Naive B cell (primary cell): ENCODE measurements at places on chromosomes 4 and X. TPM values are rescaled to one million over a fixed set of nuclear protein-coding genes. Genes with fewer than 3 reads are reported as not detected.

Gene LEF1
- 10.0 TPM for polyA plus RNA-seq

Gene DSPP
- not detected for polyA plus RNA-seq

Gene UGT2B10
- polyA plus RNA-seq, result not detected

Gene TASL
- polyA plus RNA-seq, result 15.2 TPM

Gene TMEM31
- polyA plus RNA-seq, result 1.00 TPM

Gene DRD5
- not detected for polyA plus RNA-seq

Gene DMP1
- not detected for polyA plus RNA-seq

Gene HS6ST2
- not detected for polyA plus RNA-seq

Gene RAI2
- not detected for polyA plus RNA-seq

Gene GPR78
- polyA plus RNA-seq, result not detected

Gene KLB
- 0.10 TPM for polyA plus RNA-seq

Gene PLAC8
- 1,003 TPM for polyA plus RNA-seq

Gene NPY1R
- not detected for polyA plus RNA-seq

Gene P2RY4
- not detected for polyA plus RNA-seq

Gene PDCL2
- not detected for polyA plus RNA-seq

Gene MAP7D3
- polyA plus RNA-seq, result 3.4 TPM

Gene SPACA5
- polyA plus RNA-seq, result not detected

Gene SLC4A4
- not detected for polyA plus RNA-seq

Gene CLCN4
- 31.5 TPM for polyA plus RNA-seq

Gene CCKAR
- not detected for polyA plus RNA-seq

Gene GAGE13
- not detected for polyA plus RNA-seq

Gene LONRF3
- not detected for polyA plus RNA-seq

Gene SLC7A11
- polyA plus RNA-seq, result not detected
